CD4-positive, alpha-beta T cell treated with Interferon gamma for 1 hour (primary cell): ENCODE measurements at places on chromosomes 12 and 14.

DNA sequence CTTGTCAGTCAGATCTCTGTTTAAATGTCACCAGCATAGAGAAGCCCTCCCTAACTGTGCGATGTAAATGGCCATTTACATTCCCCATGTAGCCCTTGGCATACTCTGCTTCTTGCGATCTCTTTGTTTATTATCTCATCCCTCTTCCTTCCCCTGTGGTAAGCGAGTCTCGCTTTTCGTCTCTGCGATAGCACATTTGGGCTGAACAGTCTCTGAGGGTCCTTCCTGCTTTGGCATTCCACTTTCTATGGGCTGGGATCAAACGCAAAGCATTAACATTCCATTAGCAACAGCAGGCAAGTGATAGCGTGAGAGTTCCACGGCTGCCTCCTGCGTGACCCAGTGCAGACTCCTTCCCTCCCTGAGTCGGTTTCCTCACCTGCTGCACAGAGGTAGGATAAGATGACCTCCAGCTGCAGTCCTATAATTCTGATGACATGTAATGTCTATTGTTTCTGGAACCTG, 61.4 kb upstream of the TUNAR start:
- DNase-seq, result no peak

GRCh38 chr14:83713732-83714131, 1816.2 kb upstream of the FLRT2 start:
- DNase-seq, result no peak

- no peak for DNase-seq
These were observed 2.9 kb downstream of the SALL2 start for GRCh38 chr14:21523203-21523602.

DNA sequence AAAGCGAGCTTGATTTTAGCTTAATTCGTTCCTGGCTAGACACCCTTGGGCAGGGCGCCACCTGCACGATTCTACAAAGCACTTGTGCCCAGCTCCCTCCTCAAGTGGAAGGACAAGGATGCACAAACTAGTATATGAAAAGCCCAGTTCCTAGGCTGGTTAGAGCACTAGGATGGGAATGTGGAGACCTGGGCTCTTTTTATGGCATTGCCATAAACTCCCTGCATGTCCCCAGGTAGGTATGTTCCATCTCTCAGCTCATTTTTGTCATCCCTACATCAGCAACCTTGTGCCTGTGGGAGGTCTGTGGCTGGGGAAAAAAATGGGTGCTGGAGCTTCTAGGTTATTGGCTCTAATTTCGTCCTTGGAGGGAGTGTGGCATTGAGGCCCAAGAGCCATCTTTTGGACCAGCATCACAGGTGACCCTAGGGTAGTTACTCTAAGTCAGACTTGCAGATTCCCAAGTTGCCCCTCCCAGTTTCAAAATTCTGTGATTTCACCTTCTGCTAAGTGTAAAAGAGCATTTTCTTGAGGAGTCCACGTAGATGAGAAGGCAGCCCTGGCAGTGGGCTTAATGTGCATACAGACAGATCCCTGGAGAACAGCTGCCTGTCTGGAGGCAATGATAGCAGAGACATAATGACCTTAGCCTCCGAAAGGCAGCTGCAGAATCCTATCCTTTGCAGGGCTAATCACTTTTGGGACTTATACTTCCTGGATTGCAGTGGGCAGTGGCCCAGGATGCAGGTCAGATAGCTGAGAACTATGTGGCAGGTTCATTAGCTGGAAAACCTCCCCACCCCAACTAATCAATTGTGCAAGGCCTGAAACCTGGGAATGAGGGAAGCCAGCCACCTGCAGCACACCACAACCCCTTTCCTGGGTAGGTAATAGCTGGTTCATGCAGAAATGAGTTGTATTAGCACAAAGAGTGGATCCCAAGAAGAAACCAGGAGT, 47.6 kb upstream of the BDKRB2 start:
- DNase-seq, result no peak

DNA sequence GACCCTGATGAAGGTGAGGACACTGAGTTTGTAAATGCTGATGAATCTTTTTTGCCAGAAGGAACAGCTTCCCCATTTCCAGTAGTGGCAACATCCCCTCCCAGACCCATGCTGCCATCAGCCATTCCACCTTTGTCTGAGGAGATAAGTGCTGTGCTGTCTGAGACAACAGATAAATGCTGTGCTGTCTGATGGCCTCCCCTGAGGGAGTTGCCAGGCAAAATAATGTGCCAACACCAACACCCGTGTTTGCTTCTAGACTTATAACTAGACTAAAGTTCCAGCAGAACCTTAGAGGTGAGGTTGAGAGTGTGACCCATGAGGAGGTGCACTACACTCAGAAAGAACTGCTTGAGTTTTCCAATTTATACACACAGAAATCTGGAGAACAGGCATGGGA, 349.5 kb downstream of the C12orf75 start:
- DNase-seq, result no peak

- no peak for DNase-seq
These were observed 332.5 kb downstream of the CCER1 start for GRCh38 chr12:90622431-90622830.

DNA sequence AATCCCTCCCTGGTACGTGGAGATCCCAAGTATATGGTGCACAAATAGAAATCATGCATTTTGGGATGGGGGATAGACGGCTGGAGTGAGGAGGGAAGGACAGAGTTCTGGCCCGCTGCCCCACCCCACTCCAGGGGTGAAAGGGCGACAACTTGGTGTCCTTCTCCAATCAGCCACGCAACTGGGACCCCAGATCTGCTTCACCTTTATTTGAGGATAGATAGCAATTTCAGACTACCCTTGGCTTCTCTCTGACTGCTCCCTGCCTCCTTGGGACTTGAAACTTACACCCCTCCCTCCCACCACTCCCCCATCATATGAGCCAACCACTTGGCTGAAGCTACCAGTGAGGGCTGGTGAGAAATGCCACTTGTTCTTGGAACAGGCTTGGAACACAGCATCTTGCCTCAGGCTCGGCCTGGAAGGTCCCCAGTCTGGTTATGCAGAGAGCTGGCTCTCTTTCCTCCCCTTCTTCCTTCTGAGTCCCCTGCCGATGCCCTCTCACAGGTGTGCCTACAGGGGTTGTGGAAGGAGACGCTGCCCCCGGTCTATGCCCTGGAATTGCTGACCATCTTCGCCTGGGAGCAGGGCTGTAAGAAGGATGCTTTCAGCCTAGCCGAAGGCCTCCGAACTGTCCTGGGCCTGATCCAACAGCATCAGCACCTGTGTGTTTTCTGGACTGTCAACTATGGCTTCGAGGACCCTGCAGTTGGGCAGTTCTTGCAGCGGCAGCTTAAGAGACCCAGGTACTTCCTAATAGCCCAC, 8.1 kb downstream of the OAS3 start:
- DNase-seq, result no peak
